ENCODE measurements at places on chromosomes 11 and 22. TPM values are rescaled to one million over a fixed set of nuclear protein-coding genes. Genes with fewer than 3 reads are reported as not detected.

Gene TMEM258
- 64.7 TPM for total RNA-seq

Gene SMIM35
- total RNA-seq: not detected

Gene PANX2
- 2.1 TPM for total RNA-seq

Gene KRTAP5-2
- total RNA-seq: not detected

Gene CASP12
- 0.13 TPM for total RNA-seq

Gene DDTL
- total RNA-seq: not detected

Gene ABCC8
- total RNA-seq: 0.88 TPM

Gene MLC1
- total RNA-seq: 8.2 TPM

Gene SLC22A24
- total RNA-seq: not detected

Gene SCN3B
- total RNA-seq: 1.6 TPM

Gene GAL3ST1
- total RNA-seq: 13.0 TPM

Gene FZD4
- total RNA-seq: 18.9 TPM

Gene ACR
- not detected for total RNA-seq

Gene CCDC87
- 0.53 TPM for total RNA-seq

Gene CTSW
- total RNA-seq: not detected

Gene CCDC188
- not detected for total RNA-seq

Gene MICALL1
- total RNA-seq: 20.3 TPM

Gene CHST1
- total RNA-seq: 2.9 TPM

Gene SCO2
- 4.1 TPM for total RNA-seq

Gene WT1
- total RNA-seq: 0.24 TPM

All from hepatocyte (in vitro differentiated cells).